Activated CD8-positive, alpha-beta T cell treated with anti-CD3 and anti-CD28 coated beads, Interleukin-2, amount 10 ng/mL, durations not matched to agents 7 days and 5 days (primary cell): ENCODE measurements at places on chromosomes 16 and 17. TPM values are rescaled to one million over a fixed set of nuclear protein-coding genes. Genes with fewer than 3 reads are reported as not detected.

CD300E gene
- total RNA-seq, result not detected

GJD3 gene
- total RNA-seq, result 0.29 TPM

GP1BA gene
- total RNA-seq, result not detected

KRT31 gene
- total RNA-seq, result not detected

HOXB1 gene
- not detected for total RNA-seq

CBFA2T3 gene
- total RNA-seq, result not detected
